ENCODE measurements at places on chromosomes 13 and 19.

GRCh38 chr13:29065142-29065541 lies 245.0 kb downstream of the MTUS2 start:
- DNase-seq, result no peak

DNA sequence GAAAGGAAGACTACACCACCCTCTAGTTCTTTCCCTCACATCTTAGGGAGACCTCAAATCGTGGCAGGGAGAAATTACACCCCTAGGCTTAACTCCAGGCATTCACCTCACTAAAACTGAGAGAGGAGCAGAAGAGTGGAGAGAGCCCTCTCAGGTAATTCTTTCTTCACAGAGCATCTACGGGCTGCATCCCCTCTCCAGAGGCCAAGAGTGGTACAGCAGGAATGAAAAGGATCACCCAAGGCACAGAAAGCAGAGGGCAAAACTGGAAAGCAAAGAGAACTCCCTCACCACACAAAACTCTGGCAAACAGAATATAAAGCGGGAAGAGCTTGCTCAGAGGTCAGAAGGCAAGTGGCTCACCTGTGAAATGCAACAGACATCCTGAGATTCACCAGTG lies 661.2 kb downstream of the TBC1D4 start:
- DNase-seq, result no peak

DNA sequence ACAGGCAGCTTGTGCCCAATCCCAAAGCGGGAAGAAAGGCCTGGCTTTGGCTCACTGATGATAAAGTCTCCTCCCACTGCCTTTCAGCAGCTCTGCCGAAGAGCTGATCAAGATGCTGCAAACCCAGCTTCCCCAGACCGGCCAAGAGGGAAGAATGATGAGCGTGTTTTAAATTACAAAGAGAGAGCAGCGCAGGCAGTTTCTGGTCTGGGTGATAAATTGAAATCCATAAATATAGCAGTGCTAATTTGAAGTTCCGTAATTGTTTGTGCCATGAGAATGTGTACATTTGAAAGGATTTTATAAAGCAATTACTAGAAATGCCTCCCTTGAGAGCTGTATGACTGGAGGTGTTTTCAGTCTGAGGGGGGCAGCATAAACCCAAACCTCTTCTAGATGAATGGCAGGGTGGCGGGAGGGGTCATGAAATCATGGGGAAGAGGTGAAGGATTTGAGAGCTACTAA lies 171.8 kb downstream of the STK24 start:
- DNase-seq, result no peak

- no peak for DNase-seq
These were observed 932 bp upstream of the TRAPPC2B start for GRCh38 chr19:57362419-57362818.

- peak; percentile 91 for DNase-seq
These were observed at the start of gene GTF2F1 for GRCh38 chr19:6393074-6393982. GTF2F1 (minus strand) TSS chr19:6393164; CDS start chr19:6392995, 169 bp downstream.

GRCh38 chr13:48040896-48041295 lies 3.4 kb downstream of the NUDT15 start:
- no peak for DNase-seq

GRCh38 chr13:112065521-112065866 lies 1.5 kb upstream of the SOX1 start:
- no peak for DNase-seq

DNA sequence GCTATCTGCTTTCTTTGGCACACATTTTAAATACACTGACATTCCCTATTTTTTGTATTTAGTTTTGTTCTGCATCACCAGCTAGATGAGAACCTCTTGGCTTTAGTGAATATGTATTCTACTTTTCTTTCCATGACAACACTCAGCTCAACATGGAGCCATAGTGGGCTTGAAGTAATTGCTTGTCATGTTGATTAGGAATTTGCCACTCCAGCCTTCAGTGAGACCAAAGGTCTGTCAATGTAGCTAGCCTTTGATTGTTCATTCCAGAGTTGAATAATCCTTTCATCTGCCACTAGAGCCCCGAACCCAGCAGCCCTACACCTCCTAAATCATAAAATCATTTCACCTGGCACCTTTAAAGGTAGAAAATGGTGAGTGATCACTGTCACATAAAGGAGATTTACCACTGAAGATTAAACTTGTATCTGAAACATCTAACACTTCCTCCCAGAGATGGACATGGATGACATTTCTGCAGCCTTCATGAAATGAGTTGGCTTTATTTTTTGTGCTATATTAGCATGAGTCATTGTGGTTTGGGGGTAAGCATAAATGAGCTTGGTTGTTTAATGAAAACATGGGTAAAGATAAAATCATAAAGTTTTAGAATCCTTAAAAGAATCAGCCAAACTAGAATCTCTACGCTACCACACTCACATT lies 29.2 kb upstream of the GARRE1 start:
- no peak for DNase-seq

GRCh38 chr13:67023130-67023876 lies 206.8 kb downstream of the PCDH9 start:
- no peak for DNase-seq

DNA sequence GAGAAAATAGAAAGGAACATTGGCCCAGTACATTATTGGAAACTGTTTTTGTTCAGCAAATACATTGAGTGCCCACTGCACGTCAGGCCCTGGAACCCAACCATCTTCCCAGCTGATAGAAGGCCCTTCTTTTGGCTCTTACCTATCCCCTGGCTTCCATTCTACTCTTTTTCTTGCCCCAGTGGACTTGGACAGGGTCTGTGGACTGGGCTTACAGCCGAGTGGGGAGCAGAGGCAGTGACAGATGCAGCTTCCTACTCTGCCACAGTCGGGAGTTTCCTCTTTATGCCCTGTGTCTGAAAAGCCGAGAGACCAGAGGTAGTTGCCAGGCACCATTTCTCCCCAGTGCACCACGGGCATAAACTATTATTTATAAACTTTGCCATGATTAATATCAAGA lies 70.4 kb downstream of the ARHGAP35 start:
- no peak for DNase-seq

DNA sequence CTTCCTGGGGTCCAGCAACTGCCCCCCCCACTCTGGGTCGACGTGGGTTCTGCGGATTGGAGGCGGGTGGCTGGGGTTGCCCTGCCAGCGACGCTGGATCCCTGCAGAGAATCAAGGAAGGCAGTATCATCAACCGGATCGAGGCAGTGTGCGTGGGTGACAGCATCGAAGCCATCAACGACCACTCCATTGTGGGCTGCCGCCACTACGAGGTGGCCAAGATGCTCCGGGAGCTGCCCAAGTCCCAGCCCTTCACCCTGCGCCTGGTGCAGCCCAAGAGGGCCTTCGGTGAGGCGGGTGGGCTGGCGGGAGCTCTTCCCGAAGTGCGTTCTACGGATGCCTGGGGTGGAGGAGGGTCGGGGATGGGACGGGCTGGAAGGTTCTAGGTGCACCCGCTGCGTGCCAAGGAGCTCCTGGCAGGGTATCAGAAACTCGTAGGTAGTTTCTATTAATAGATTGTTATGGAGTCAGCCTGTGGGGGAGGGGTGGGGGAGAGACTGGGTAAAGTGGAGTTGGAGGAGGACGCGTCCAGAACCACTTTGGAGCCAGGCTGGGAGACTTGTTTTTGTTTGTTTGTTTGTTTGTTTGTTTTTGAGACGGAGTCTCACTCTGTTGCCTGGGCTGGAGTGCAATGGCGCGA lies 1.5 kb downstream of the GIPC3 start:
- DNase-seq, result no peak

GRCh38 chr19:16586991-16587832 lies 15.0 kb upstream of the SLC35E1 start:
- DNase-seq, result peak; percentile 72

DNA sequence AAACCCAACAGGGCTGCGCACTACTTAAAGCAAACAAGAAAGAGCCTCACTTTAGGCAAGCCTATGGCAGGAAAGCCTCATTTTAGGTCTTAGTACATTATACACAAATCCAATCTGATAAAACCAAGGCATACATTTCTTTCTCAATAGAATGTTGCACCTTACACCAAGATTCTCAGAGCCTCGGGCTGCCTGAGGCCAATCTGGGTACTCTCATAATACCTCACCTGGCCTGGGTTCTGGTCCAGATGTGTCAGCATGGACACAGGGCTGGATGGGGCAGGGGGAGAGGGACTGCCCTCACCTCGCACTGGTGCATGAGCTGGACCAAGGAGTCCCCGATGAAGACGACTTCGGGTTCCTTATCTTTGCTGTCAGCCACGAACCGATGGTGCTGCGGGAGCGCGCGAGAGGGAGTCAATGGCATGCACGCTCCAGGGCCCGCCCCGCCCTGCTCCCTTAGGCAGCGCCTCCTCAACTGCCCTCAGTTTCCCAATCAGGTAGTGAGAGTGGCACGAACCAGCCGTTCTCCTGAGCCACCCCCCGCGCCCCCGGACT lies at the start of gene PRR19:
PRR19 (plus strand) TSS at position 487 of the 558 bp plus-strand sequence. CDS start 7,453 bp downstream, outside the sequence.
- no peak for DNase-seq

- no peak for DNase-seq
These were observed 4.0 kb downstream of the MAG start for GRCh38 chr19:35295792-35296462.

DNA sequence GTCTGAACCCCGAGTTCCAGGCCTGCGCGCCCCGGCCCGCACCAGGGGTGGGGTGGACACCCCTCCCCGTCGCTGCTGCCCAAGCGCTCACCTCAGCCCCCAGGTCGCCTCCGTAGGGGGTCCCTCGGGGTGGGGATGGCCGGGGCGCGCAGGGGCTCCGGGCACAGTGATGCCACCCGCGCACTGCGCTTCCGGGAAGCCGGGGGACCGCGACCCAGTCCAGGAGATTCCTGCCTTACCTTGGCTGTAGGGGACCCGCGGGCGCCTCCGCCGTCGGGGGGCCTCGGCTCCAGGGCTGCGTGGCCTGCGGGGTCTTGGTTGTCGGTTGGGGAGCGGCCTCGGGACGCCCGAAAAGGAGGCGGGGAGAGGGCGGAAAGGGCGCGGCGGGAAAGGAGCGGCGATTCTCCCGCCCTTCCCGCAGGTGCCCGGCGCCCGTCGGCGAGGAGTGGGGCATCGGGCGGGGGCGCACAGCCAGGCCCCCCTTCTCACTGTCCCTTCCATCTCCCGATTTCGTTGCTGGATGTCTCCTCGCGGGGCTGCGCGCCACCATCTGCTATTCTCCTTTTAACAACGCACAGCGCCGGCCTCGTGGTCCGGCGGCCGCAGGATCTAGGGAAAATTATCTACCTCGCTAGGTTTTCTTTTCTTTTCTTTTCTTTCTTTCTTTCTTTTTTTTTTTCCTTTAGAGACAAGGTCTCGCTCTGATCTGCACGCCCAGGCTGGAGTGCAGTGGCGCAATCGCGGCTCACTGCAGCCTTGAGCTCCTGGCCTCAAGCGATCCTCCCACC lies at the start of gene KEAP1:
KEAP1 (minus strand) TSS at position 355 of the 788 bp plus-strand sequence. CDS start 3,323 bp downstream, outside the sequence.
- peak; percentile 33 for DNase-seq

GRCh38 chr13:32956595-32956933 lies 59.7 kb upstream of the KL start:
- DNase-seq, result no peak

DNA sequence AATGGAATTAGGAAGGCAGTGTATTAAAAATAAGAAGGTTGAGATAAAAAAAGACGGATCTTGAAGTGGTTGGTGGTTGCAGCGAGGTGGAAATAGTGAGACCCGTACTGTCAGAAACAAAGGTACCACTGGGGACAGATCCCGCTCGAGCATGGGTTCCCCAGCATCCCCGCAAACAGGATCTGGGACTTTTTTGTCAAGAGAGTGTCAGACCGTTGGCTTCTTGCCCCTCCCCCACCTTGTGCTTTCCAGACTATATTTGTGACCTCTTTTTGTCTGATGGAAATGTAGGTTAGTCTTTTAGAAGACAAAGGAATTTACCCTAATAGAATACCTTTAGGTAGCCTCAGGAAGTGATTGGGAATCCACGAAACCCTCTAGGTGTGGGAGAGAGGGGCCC lies 4.2 kb downstream of the GATAD2A start:
- DNase-seq, result no peak
